ENCODE measurements at places on chromosomes 11 and 22.

- peak; percentile 56 for DNase-seq
Measured at GRCh38 chr11:124961972-124962609, 8.1 kb downstream of the CCDC15 start.

GRCh38 chr11:777288-778255 lies at the start of gene GATD1:
TSS of gene GATD1 (minus strand) at chr11:777487. CDS start at chr11:777462, 25 bp downstream.
- DNase-seq: peak; percentile 100

- peak; percentile 88 for DNase-seq
Measured at GRCh38 chr22:40499209-40499623, 128.8 kb downstream of the SGSM3 start.

GRCh38 chr11:472272-472671 lies 22.2 kb downstream of the PTDSS2 start:
- no peak for DNase-seq

- DNase-seq: no peak
Measured at GRCh38 chr11:75162954-75163353, 12.0 kb downstream of the SLCO2B1 start.

- DNase-seq: no peak
Measured at GRCh38 chr22:20989323-20990138, 7.4 kb downstream of the LZTR1 start.

DNA sequence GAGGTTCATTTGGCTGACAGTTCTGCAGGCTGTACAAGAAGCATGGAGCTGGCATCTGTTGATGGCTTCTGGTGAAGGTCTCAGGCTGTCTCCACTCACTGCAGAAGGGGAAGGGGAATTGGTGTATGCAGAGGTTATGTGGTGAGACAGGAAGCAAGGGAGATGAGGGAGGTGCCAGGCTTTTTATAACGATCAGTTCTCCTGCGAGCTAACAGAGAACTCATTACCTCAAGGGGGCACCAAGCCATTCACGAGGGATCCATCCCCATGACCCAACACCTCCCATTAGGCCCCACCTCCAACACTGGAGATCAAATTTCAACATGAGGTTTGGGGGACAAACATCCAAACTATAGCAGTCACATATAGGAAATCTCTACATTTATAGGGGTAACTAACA lies 38.7 kb upstream of the E2F8 start:
- DNase-seq: no peak

DNA sequence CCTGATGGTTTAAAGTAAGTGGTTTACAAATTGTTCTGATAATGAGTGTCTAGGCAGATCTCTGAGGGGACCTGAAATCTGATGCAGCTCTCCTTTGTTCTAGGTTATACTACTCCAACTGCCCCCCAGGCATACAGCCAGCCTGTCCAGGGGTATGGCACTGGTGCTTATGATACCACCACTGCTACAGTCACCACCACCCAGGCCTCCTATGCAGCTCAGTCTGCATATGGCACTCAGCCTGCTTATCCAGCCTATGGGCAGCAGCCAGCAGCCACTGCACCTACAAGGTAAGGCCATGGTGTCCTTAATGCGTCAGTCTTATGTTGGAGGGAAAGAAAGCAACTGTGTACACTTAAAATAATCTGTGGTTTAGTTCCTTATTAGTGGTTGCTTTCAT lies 9.9 kb downstream of the EWSR1 start:
- no peak for DNase-seq

DNA sequence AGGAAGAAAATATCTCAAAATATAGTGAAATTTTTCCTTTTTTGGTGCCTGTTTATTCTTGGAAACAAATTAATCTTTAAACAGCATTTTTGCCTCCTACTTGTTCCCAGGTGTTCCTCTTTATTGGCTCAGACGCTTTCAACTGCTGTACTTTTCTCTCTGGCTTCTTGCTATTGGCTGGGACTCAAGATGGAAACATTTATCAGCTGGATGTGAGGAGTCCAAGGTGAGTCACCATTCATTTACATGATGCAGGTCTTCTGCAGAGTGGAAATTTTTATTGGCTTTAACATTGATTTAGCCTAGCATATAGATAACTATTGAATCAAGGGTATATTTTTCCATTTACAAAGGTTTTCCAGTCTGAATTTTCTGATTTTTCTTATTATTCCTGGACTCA lies 34.4 kb upstream of the DNAJB13 start:
- no peak for DNase-seq

DNA sequence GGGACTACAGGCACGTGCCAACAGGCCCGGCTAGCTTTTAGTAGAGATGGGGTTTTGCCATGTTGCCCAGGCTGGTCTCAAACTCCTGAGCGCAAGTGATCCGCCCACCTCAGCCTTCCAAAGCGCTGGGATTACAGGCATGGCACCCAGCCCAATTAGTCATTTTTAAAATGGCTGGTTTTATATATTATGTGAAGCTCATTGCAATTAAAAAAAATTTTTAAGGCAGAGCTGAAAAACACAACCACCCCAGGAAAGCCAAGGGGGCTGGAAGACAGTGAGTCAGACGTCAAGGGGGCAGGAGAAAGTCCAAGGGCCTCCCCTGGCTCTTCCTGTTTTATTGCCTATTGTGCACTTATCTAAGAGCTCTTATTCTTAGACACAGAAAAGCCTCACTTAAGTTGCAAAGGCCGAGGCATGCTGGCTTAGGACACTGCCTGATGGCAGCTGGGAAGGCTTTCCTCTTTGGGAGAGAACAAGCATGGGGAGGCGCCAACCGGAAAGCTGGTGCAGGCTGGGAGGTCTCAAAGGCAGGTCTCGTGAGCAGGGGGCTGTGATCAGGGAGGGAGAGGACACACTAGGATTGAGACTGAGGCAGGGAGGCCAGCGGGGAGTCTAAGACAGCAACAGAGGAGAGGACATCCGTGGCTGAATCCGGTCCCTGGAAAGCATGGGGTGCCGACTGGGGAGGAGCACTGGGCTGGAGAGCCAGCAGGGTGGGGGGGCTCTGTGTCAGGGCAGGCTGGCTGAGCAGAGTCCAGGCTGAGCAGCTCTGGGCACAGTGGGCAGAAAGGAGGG lies 11.1 kb upstream of the OSM start:
- DNase-seq: peak; percentile 53

DNA sequence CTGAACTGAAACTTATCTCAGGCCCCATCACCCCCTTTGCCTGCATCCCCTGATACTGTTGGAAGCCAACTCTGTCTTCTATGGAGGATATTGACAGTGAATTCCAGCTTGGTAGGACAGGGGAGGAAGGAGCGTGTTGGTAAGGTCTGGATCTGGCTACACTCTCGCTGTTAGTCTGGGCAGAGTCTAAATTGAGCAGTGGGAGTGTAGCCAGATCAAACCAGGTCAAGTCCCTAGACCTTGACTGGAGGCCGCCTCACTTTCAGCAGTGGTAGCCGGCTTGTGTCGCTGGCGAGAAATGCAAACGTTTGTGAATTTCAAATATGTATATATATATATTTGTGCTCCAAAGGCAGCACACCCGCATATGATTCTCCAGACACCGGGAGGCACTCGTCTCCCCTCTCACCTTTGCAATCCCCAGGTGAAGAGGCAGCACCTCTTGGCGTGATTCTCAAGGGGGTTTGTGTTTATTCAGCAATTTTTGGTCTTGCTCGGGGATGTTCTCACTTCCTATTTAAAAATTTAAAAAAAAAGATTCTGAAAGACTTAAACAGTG lies 26.7 kb downstream of the DHCR7 start:
- no peak for DNase-seq

DNA sequence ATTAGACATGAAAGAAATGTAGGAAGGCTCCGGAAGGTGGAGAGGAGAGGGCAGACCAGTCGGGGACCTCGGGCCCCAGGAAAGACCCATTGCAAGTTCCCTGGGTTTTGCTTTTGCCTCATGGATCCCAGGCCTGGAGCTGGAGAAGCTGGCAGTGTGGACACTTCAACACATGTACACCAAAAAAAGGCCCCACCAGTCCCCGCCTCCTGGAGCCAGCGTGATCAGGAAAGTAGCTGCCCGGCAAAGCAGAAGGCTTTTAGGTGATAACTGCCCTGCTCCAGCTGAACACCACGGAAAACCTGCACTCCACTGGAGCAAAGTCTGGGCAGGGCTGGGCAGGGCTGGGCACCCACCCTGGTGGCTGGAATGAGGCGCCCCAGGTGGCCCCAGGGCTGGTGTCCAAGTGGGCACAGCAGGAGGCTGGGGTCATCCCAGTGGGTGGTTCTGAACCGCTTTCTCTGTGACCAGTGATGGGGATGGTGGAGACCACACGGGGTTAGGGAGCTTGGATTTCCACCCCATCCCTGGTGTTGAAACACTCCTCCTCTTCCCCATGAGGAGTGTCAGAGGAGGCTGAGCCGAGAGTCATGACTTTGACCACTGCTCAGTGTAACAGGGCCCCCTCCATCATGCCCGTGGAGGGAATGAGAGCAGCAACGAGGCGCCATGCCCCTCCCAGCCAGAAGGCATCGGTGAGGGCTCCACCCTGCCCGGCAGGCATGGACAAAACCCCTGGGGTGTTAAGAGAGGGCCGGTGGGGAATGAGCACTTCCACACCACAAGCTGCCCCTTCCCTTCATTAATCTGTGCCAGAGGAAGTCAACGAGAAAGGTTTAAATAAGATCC lies 16.9 kb upstream of the MUC5AC start:
- no peak for DNase-seq

DNA sequence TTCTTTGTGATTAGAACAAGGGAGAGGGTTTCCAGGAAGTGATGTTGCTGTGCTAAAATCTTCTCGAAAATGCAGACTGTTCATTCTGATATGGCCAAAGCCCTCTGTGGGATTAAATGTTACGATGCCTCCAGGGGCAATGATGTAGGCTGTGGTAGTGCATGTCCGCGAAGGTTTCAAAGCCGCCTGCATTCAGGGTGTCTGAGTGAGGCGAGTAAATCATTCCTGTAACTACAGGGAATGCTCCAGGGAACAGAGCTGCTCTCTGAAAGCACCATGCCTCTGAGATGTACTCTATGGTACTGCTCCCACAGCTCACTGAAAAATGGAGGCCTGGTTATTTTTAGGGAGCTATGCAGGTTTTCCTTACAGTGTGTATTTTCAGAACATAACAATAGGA lies 21.2 kb downstream of the PDGFD start:
- DNase-seq: no peak

GRCh38 chr11:119974051-119974450 lies 163.9 kb downstream of the TRIM29 start:
- no peak for DNase-seq

GRCh38 chr22:45575607-45576272 lies 73.1 kb downstream of the FBLN1 start:
- DNase-seq: no peak

GRCh38 chr11:68043349-68044144 lies 4.7 kb downstream of the TCIRG1 start:
- DNase-seq: no peak

DNA sequence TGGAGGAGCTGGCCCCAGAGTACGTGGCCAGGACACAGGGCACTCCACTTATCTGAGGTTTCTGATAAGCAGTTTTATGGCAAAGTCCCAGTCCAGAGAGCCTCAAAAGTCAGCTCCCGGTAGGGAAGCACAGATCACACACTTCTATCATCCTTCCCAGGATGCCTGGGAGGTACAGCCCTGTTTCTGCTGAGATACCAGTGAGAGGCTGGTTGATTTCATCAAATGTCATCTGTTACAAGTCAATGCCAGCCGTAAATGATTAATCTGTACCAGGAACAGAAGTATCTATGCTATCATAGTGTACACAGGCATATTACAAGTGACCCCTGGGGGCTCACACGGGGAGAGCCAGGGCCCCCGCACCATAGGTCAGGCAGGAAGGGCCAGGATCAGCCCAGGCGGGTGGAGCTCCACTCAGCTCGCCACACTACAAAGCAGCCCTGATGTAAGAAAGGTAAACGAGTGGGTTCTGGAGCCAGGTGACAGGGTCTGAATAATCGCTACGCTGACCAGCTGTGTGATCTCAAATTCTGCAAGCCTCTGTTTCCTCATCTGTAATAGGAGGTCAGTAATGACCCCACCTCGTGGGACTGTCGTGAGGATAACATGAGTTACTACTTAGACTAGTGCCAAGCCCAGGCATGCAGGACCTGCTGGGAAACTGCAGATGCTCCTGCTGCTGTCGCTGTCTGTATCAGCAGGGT lies 17.6 kb downstream of the PLA2G6 start:
- no peak for DNase-seq

DNA sequence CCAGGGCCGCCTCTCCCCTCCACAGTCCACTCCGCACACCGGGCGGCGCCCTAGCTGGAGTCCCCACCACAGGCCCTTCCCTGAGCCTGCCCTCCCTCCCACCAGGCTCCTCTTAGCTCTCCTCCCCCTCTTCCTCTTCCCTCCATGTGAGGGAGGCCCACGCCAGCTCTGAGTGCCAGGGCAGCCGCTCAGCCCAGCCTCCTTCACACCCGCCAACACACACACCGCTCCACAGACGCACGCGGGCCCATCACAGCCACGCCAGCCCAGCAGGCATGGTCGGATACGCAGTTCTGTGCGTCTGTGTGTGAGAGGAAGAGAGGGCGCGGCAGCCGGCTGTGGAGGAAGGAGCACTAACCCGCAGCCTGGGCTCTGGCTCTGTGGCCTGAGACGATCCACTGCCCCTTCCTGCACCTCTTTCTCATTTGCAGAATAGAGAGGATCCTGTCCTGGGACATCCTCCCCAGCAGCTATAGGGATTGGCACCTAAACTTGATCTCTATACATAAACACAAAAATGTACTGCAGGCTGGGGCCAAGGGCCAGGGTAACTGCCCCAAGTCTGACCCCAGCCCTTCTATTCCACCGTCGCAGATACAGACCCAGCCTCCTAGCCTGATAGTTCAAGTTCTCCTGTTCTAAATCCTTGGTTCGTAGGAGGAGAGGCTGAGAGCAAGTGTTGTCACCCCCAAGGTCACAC lies 3.5 kb downstream of the CHRM4 start:
- DNase-seq: no peak

DNA sequence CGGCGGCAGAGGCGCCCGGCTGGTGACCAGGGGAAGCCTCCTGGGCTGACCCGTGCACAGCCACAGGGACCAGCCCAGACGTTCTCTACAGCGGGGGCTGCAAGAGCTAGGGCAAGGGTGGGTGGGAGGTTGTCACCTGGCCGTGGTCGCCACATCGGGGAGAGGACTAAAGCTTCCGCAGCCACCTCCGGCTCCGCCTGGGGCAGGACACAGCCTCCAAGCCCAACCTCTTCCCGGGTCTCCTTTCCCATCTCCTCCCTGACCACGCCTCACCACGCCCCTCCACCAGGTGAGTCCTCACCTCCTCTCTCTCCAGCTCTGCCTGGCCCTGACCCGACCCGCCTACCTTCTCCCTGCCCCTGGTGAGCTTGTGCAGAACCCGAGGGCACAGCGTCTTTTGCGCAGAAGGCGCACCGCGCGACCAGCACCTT lies 75.9 kb upstream of the LMO1 start:
- no peak for DNase-seq

- no peak for DNase-seq
Measured at GRCh38 chr11:95231881-95232605, 1.0 kb upstream of the SESN3 start.

DNA sequence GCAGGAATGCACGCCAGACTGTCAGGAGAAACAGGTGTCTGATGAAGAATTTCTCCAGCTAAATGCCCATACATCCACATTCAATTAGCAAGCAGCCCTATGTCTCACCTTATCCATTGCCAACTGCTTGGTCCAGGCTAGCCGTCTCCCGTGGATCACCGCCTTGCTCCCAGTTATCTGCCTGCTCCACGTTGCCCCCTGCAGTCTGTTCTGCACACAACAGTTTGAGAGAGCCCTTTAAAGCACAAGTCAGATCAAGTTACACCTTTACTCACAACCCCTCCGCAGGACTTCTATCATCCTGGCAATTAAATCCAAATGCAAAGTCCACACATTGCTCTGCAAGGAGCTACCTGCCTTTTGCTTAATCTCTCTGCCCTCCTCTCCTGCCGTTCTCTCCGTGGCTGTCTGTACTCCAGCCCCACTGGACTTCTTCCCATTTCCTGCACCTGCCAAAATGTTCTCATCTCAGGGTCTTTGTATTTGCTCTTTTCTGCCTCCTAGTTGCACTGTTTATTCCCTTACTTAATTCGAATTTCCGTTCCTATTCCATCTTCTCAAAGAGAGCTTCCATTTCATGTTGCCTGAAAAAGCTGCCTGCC lies 185.3 kb upstream of the LARGE1 start:
- no peak for DNase-seq
